ENCODE measurements at places on chromosomes 3 and 15. TPM values are rescaled to one million over a fixed set of nuclear protein-coding genes. Genes with fewer than 3 reads are reported as not detected.

Gene DLL4
- 5.0 TPM for total RNA-seq

- no peak overlapping the region for H3K27ac ChIP-seq
- H3K4me3 ChIP-seq, result no peak overlapping the region
- no peak for DNase-seq
- H3K36me3 ChIP-seq, result no peaks in the 10 kb centered on the region
- no peaks in the 10 kb centered on the region for H3K27me3 ChIP-seq
Measured at GRCh38 chr3:28171962-28172361, 69.5 kb upstream of the CMC1 start.

GRCh38 chr15:99987119-99987506 lies 253.9 kb upstream of the LYSMD4 start:
- H3K4me1 ChIP-seq, result no peaks in the 10 kb centered on the region
- no peak overlapping the region for H3K27ac ChIP-seq
- DNase-seq, result no peak
- no peak overlapping the region for H3K4me3 ChIP-seq

DNA sequence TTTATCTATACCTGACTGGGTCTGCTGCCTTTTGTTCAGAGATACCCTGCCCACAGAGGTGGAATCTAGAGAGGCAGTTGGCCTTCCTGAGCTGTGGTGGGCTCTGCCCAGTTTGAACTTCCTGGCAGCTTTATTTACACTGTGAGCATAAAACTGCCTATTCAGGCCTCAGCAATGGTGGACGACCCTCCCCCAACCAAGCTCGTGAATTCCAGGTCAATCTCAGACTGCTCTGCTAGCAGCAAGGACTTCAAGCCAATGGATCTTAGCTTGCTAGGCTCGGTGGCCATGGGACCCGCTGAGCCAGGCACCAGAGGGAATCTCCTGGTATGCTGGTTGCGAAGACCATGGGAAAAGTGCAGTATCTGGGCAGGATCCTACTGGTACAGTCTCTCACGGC lies 270.2 kb downstream of the CADM2 start:
- no peak for DNase-seq
- no peaks in the 10 kb centered on the region for H3K4me1 ChIP-seq
- no peak overlapping the region for H3K27ac ChIP-seq
- H3K36me3 ChIP-seq, result no peaks in the 10 kb centered on the region

DNA sequence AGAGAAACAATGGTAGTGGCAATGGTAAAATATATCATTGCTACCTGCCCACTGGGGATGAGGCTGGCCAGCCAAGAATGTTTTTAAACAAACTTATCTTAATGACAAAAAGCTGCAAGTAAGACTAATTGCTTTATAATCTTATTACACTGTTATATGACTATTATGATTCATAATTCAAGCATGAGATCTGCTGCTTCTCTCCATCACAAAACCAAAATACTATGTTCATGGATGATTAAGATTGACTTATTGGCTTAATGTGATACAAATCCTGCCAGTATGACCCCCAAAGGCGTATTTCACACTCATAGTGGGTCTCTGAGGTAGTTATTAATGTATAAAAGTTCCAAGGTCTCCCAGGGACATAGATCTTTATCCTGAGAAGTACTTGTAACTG lies 52.6 kb downstream of the FBN1 start:
- H3K27ac ChIP-seq, result no peak overlapping the region
- H3K27me3 ChIP-seq, result no peaks in the 10 kb centered on the region
- H3K4me1 ChIP-seq, result no peaks in the 10 kb centered on the region
- H3K4me3 ChIP-seq, result no peak overlapping the region

DNA sequence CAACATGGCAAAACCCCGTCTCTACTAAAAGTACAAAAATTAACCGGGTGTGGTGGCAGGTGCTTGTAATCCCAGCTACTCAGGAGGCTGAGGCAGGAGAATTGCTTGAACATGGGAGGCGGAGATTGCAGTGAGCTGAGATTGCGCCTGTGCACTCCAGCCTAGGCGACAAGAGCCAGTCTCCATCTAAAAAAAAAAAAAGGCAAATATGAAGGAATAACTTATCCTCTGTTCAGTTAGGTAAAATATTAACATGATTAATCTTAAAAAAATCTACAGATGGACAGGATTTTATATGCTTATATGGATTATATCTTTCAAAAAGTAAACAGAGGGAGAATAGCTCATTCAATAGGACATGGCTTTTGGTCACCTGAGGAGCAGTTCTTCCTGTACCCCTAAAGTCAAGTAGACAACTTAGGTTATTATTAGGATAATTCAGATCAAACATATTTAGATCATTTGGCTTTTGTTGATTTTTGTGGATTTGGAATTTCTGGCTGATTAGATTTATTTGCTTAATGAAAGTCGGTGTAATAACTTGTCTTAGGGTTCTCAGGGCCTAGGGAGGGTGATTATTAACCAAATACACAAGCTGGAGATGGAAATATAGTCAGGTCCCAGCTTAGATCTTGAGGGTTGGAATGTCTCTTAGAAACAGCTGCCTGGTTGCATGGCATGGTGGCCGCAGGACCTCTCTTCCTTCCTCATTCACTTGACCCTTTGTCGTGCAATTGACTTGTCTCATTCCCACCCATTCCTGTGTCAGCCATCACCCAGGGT lies 82.1 kb upstream of the ONECUT1 start:
- no peak overlapping the region for H3K4me3 ChIP-seq
- H3K4me1 ChIP-seq, result no peaks in the 10 kb centered on the region
- no peaks in the 10 kb centered on the region for H3K27me3 ChIP-seq
- no peak overlapping the region for H3K27ac ChIP-seq
- no peaks in the 10 kb centered on the region for H3K36me3 ChIP-seq

DNA sequence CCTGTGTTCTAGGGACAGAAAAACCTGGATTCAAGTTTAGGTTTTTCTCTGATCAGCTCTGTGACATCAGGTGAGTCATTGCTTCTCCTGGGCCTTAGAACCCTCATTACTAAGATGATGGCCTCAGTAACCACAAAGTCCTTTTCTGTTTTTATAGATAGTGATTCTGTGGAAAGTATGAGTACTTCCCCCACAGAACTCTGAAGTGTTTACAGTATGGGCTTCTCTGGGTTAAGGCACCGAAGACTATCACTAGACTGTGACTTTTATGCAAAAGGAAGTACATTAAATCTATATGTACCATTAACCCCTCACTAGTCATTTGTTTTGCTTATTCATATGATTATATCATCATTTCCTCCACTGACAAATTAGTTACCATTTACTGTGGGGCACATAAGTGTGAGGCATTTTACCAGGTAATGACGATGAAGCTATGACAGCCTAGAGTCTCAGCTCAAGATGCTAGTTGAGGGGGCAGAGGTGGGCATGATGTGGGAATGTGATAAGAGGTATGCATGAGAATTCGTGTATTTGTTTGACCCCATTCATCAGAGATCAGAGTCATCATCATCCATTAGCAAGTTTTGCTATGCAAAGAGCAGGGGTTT lies 15.0 kb upstream of the RORA start:
- no peaks in the 10 kb centered on the region for H3K4me1 ChIP-seq
- H3K36me3 ChIP-seq, result no peaks in the 10 kb centered on the region
- H3K27me3 ChIP-seq, result no peaks in the 10 kb centered on the region
- no peak for DNase-seq

Gene CD47
- 85.5 TPM for total RNA-seq

Gene SLC28A2
- total RNA-seq, result not detected

Gene SSUH2
- 0.15 TPM for total RNA-seq

GRCh38 chr15:85772668-85773067 lies 22.1 kb downstream of the KLHL25 start:
- peaks cover 11% of the 10 kb centered on the region for H3K4me1 ChIP-seq
- H3K27ac ChIP-seq, result peak overlapping the region; percentile 84
- H3K27me3 ChIP-seq, result no peaks in the 10 kb centered on the region
- peak; percentile 69 for DNase-seq
- H3K4me3 ChIP-seq, result peak overlapping the region; percentile 29

Gene C3orf20
- total RNA-seq, result 0.16 TPM

Gene ISL2
- total RNA-seq, result 0.29 TPM

Gene NR2E3
- 2.9 TPM for total RNA-seq

- H3K27ac ChIP-seq, result peak overlapping the region; percentile 95
- H3K4me3 ChIP-seq, result peak overlapping the region; percentile 77
- peaks cover 5% of the 10 kb centered on the region for H3K4me1 ChIP-seq
- no peaks in the 10 kb centered on the region for H3K36me3 ChIP-seq
- DNase-seq, result peak; percentile 67
- no peaks in the 10 kb centered on the region for H3K27me3 ChIP-seq
Measured at GRCh38 chr3:57756528-57757401, 656 bp downstream of the SLMAP start.

DNA sequence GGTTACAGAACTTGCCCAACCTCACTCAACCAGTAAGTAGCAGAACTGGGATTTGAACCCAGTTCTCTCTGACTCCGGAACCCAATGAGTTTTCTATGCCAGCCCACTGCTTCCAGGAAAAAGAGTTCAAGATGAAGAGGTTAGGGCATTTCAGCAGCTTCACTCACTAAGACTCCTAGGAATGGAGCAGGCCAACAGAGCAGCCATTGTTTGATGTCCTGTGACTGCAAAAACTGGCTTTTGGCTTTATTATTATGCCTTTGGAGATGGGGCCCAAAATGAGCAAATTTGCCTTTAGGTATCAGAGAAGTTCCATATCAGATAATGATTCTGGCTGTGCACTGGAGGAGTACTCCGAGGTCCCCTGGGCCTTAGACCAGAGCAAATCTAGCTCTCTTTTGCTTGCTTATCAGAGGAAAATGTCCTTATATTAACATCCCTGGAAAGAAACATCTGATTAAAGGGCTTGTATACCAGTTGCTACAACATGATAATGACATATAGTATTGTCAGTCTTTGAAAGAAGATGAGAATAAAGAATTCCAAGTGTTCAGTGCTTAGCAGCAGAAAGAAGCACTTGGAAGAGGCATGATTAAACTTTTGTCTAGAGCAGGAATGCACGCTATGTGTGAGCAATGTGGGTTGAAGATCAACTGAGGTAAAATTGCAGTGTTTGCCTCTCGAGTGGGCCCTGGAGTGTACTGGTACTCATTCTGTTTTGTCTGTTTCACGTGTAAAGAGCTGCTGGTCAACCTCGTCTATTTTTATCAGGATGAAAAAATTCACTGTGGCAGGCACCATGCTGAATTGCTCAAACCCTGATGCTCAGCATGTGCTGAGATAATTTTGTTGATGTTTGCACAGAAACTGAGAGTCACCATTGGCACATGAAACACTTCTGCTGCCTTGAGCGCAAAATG lies 21.8 kb upstream of the KLHL24 start:
- H3K4me3 ChIP-seq, result no peak overlapping the region
- no peaks in the 10 kb centered on the region for H3K36me3 ChIP-seq
- H3K27me3 ChIP-seq, result no peaks in the 10 kb centered on the region
- no peak overlapping the region for H3K27ac ChIP-seq
- no peaks in the 10 kb centered on the region for H3K4me1 ChIP-seq

DNA sequence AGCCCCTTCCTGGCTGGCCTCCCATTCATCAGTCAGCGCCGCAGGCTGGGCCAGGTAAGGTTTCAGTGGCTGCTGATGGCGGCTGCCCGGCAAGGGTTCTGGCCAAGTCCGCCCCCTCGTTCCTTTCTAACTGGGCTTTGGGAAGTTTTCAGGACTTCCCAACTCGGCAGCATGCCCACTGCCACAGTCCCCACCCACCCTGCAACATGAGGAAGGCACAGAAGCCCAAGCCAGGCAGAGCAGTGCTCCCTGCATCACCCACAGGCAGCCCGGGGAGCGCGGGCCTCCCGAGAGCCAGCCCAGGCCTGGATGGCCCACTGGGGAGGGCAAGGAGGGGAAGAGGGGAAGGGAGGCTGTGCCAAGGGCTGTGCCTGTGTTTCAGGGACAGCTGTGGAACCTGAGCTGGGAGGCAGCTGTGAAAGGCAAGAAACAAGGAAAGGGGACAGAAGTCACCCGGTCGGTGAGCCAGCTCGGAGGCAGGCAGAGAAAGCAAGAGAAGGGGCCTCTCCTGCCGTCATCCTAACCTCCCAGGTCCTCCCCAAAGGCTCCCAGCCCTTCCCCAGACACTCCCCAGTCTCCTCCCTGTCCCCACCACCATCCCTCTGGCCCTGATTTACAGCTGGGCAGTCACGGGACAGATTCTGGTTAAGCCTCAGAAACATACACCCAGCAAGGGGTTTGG lies 73.9 kb downstream of the CPN2 start:
- H3K36me3 ChIP-seq, result no peaks in the 10 kb centered on the region
- peaks cover 22% of the 10 kb centered on the region for H3K4me1 ChIP-seq
- peak; percentile 69 for DNase-seq
- peak overlapping the region; percentile 36 for H3K4me3 ChIP-seq

DNA sequence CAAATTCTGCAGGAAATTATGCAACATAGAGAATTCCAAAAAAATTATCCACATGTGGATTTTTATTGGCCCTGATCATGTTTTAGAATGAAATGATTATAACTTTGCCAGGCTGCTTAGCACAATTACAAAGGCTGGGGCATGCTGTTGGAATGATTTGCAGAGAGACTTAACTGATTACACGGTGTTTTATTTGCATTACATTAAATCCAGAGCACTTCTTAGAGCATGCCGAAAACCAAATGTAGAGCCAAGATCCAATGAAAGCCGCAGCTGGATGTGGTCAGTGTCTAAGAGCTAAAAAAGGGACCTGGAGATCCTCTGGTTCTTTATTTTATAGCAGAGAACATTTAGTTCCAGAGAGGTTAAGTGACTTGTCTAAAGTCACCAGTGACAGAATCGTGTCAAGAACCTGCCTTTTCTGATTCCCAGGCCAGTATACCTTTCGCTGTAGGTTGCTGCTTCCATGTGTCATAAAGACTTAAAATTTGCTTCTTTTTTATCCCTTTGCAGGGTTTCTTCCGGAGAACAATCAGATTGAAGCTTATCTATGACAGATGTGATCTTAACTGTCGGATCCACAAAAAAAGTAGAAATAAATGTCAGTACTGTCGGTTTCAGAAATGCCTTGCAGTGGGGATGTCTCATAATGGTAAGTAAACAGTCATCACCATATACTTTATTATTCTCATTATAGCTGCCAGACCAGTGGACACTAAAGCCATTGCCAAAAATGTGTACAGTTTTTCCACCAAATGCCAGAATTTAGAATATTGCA lies 92.0 kb upstream of the TSEN2 start:
- no peak overlapping the region for H3K4me3 ChIP-seq
- H3K36me3 ChIP-seq, result no peaks in the 10 kb centered on the region
- no peak for DNase-seq
- H3K4me1 ChIP-seq, result no peaks in the 10 kb centered on the region

Gene PLSCR5
- total RNA-seq, result not detected
